ENCODE measurements at places on chromosomes 12 and 14.

DNA sequence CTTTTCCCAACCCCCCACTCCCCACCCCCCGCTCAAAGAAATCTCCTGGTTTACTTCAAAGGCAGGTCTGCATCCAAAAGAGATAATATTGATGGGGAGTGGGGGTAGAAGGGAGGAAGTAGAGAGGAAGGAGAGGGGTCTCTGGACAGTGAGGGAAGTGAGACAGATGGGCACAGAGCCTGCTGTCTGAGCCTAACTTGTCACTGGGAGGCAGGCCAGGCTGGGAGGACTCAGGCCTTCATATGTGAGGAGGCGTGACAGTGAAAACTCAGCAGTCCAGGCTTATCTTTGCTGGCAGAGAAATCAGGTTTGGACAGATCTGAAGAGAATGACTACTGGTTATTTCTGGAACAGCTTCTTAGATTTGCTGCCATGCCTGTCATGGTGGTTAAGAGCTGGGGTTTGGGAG, 192.3 kb downstream of the NUAK1 start:
- DNase-seq = no peak

GRCh38 chr12:120579179-120579578, 2.0 kb downstream of the POP5 start:
- DNase-seq = no peak

DNA sequence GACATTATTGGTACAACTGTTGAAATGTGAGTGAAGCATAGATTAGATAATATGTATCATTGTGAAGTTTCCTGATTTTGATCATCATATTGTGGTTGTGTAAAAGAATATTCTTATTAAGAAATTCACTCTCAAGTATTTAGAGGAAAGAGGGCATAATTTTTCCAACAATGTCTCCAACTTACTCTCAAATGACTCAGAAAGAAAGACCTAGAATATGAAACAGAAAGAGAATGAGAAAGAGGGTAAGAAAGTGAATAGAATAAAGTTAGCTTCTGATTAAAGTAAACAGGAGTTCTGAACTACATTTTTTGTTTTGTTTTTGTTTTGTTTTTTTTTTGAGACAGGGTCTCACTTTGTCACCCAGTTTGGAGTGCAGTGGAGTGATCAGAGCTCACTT, 123.0 kb downstream of the CPNE8 start:
- no peak for DNase-seq

DNA sequence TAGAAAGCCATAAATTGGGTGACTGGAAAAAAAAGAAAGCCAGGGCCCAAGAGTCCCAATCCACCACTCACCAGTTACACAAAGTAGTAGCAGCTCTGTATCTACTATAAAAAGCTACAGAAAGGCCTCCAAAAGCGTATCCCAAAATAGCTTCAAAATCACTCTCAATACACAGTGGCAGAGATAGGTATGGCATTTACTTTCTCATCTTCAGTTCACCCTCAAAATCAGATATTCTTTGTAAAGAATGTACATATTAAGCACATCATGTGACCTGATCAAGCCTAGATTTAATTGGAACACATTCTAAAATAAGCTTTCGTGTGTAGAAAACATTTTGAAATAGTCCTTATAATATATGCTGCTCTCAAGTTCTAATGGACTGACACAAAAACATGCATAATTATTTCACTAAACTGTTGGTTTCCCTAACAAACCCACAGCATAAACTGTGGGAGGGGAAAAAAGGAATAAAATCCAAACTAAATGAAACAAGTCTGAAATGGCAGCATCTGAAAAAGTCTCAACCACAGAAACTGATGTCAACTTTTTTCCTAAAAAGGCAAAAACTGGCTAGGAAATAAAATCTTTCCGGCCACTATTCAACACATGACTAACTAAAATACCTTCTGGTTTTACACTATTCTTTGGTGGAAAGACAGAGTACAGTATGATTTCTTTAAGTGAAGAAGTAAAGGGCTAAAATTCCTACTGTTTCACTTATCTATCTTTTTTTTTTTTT, 25.9 kb downstream of the UBE2N start:
- DNase-seq = no peak

GRCh38 chr14:51619561-51619960, 32.1 kb upstream of the FRMD6 start:
- DNase-seq = no peak

- no peak for DNase-seq
Observed at GRCh38 chr12:110561471-110562201, 21.5 kb downstream of the PPTC7 start.

DNA sequence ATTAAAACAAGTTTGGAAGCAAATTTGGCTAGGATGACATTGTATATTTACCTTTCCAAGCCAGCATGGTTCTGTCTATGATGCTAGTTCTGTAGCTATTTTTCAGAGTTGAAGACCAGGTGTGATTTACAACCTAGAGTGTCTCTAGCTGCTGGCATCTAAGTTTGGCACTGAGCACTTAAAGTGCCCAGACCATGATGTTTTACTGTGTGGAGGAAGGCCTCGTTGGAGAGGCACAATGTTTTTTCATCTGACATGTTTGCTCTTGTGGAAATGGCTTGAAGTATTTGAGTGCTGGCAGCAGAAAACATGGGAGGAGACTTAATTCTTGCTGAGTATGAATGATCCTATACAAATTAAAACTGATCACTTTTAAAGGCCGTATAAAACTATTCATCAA, 13.0 kb upstream of the C12orf71 start:
- DNase-seq = no peak

- DNase-seq = no peak
Observed at GRCh38 chr12:91920741-91921140, 224.9 kb downstream of the BTG1 start.

- DNase-seq = no peak
Observed at GRCh38 chr12:68521321-68521839, 89.3 kb upstream of the RAP1B start.
